ENCODE measurements at places on chromosomes 2 and 18.

DNA sequence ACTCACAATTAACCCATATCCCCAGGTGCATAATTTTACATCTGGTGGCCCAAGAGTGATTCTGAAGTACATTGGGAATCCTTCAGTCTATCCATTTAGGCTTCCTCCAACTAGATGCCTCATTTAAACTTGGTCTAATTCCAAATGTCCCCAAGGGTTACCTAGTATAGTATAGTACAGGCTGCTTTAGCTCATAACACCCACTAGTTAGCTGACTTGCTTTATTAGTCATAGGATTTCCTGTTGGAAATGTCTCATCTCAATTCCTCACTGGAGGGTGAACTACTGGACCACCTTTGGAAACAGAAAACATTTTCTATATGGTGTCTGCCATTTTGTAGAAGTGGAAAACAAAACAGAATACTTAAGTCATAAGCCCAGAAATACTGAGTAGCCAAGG, 202.5 kb upstream of the SESTD1 start:
- DNase-seq, result no peak

DNA sequence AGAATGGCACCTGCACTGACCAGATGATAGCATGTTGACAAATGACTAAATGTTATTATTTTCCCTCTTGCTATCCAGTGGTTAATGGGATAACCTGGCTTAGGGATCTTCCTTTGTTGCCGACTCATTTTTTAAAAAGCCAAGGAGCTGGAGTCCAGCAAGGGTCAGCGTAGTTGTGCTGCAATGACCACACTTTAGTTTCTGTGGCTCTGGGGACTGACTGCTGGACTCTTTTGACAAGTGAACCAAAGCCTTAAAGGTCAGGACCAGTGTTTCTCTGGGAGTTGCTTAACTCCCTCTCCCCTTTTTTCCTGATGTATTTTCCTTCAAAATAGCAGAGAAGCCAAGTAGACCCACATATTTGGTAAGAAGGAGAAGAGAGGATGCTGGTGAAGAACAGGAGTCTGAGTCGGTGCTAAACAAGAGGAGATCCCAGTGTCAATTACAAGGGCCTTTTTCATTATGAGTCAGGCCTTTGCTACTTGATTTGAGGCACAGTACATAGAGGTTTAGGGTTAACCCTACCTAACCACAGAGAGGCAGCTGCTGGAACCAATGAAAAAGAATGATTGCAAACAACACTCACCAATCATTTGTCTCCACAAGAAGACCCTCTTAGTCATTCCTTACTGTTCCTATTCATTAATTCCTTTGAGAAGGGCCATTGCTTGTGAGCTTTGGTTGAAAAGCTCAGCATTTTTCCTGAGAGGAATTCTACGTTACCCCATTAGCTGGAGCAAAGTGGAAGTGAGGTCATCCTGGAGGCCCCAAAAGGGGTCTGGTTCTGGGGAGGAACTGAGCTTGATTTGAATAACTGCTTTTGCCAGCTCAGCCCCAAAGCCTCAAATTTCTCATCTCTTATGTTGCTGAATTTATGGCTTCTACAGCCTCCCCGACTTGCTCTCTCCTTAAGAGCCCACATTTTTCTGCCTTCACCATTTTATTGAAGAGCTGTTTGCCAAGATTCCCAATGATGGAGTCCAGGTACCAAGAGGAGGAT, 137.6 kb upstream of the HNMT start:
- no peak for DNase-seq

GRCh38 chr2:118971245-118972122, 29.5 kb downstream of the MARCO start:
- no peak for DNase-seq

- no peak for DNase-seq
Observed at GRCh38 chr18:11163665-11164064, 14.3 kb upstream of the PIEZO2 start.

DNA sequence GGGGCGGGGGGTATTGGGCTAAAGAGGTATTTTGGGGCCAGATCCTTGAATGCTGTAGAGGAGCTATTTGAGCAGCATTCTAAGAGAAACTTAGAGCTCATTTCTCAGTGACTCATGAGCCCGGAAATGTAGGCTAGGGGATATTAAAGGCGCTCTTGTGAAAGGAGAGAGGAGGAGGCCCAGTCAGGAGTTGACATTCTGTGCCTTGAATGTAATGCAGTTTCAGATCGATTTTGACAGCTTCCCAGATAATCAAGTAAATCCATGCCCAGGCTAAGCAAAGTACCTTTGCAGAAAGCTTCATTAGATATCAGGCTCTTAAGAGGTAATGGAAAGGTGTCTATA, 1.5 kb downstream of the CAB39 start:
- peak; percentile 58 for DNase-seq

DNA sequence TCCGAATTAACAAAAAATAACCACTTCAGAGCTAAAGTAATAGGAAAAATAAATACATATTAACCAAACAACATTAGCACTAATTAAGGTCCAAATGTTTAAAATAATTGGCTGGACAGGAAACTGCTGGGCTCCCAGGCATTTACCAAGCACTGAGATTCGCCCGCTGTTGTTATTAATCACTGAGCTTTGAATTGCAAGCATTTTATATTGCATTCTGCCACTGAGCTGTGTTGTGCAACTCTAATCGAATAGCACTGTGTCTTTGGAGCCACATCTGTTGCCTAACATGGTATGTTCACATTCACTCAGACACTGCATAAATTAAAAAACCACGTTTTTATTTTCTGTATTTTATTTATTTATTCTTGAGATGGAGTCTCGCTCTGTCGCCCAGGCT, 88.9 kb downstream of the SOWAHC start:
- DNase-seq, result no peak

DNA sequence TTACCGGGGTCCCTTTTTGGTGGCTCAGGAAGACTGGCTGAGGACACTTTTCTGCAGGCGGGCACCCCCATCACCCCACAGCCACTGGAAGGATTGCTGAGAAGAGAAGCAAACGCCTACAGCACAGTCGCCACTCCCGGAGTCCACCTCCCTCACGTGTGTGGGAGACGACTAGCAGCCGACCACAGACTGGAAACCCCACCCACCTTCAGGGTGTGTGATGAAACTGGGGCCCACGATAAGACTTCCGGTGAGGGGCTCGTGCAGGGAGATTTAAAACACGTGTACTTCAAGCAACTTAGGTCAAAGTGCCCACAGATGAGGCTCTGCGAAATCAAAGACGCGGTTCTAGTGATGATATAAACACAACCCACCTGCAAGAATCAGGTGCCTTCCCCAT, 26.3 kb downstream of the MBP start:
- peak; percentile 87 for DNase-seq

GRCh38 chr2:64348386-64349130, 105.4 kb upstream of the LGALSL start:
- DNase-seq, result no peak
